ENCODE measurements at places on chromosomes 2 and 18.
A peak's percentile ranks its signal among the peaks of the same experiment; 100 is the strongest.

DNA sequence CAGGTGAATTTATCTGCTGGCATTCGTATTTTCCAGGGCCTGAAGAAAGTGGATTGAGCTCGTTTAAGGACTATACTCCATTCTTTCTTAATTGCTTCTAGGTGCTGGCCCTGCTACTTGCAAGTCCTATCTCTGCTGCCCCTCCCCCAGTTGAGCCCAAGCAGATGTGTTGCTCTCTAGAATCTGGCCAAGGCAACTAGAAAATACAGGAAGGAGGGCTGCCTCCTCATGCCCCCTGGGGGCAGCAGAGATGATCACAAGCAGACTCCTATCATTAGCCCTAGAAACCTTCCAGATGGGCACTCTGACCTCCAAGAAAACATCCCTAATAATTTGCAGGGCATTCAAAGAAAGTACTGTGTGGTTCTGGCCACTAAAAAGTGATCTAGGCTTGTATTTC is 72.5 kb upstream of the CYP26B1 start:
- DNase-seq, result no peak

DNA sequence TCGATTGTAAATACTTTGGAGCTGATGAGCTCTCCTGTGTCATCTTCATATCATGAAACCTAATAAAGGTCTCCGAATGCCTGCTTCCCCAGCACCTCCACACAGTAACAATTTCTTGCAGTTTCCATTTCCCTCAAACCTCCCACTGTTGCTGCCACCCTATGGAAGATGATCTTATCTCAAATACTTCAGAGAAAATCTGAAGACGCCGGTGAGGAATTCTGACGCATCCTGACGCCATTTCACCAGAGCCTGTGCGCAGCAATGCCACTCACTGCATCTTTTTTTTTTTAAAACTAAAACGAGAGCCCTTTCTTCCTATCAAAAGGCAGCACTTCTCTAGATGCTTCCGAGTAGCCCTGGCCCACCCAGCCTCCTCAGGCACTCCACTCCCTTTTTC is 31.9 kb upstream of the GNAL start:
- DNase-seq, result no peak

GRCh38 chr2:235230821-235231601 is 262.8 kb upstream of the AGAP1 start:
- DNase-seq, result no peak

- DNase-seq, result no peak
Observed at GRCh38 chr2:1125217-1125616, 174.6 kb downstream of the SNTG2 start.

- DNase-seq, result no peak
Observed at GRCh38 chr2:108575132-108575966, 41.1 kb downstream of the LIMS1 start.

GRCh38 chr2:206452750-206453149 is 9.4 kb downstream of the ADAM23 start:
- no peak for DNase-seq

- no peak for DNase-seq
Observed at GRCh38 chr2:157355618-157356017, 30.0 kb upstream of the ERMN start.

DNA sequence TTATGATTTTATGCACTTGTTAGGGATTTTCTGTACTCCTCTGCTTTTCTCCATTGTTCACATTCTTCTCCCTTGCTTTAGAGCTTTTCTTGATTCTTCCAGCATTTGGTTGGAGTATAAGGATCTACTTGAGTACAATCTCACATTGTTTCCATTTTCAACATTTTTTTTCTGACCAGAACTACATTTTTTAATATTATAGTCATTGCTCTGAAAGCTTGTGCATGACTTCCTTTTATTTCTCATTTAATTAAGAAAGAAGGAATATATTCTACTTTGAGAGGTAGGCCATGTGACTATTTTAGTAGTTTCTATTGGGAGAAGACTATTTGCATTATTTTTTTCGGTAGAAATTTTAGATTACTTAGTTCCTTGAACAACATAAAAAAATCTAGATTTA is 200.4 kb downstream of the TMEM247 start:
- DNase-seq, result no peak

- DNase-seq, result peak; percentile 33
Observed at GRCh38 chr2:219331560-219332213, 857 bp downstream of the RESP18 start.

DNA sequence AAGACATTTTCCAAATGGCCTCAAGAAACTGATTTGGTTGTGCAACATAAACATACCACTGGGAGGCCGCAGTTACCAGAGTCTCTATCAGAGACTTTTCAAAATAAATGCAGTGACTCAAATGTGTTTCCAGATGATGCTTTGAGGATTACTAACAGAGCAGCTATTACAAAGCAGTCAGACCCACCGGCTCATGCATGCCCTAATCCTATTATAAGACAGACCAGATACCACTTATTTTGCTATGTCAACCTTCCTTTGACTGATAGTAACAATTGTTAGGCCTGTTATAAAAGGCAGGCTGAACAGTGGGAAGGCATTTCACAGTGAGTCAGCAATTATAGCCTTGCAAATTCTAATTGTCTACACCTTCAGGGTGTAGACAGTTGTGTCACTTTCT is 217.7 kb downstream of the LRRTM1 start:
- no peak for DNase-seq
